ENCODE measurements at places on chromosomes 5 and 9.

GRCh38 chr9:11686733-11687132 lies 1006.5 kb upstream of the TYRP1 start:
- no peak for DNase-seq

GRCh38 chr9:125075997-125076396 lies 67.3 kb downstream of the SCAI start:
- DNase-seq = no peak

GRCh38 chr9:20447291-20447690 lies 175.0 kb downstream of the MLLT3 start:
- DNase-seq = no peak

DNA sequence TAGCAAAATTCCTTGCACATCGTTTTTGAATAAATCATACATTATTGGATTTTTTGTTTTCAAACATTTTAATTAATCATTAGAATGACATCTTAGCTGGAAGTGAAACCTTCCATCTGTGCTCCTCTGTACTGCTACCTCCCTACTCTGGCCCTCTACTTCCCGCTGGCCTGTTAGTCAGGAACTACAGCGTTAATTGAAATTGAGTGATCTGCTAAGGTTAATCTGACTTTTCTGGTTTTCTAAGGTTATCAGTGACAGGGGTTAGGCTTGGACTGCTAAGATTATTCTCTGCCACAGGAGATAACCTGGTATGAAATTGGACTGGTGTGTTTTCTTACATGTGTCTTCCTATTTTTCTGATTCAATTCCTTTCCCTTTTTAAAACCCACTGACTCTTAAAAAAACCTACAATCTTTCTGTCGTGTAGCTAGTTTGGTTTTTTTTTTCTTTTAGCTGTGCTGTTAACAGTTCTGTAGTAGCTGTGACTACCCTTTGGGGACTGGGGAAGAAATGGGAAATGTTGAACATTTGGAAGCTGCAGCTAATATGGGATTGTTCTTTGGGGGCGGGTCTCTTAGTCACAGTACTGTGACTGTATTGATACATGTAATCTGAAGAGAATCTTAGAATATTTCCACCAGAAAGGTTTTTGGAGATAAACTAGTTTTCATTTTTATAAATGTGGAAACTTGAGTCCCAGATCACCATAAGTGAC lies 4.6 kb downstream of the KIF2A start:
- no peak for DNase-seq

DNA sequence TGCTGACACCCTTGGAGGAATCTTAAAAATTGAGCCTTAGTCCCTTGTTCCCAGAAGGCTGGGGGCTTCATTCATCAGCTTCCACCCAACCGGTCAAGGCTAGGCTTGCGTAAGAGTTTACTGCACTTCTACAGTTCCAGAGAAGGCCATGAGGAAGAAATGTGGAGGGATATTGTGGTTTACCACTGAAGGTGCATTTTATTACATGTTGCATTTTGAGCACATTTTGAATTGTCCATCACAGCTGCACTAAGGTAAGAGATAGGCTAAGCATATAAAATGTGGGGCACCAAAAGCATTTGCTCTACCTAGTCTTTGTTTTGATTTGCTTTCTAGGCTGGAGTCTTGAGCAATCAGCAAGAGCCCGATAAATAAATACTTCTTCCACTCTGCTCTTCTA lies 167.1 kb upstream of the PAPPA start:
- no peak for DNase-seq

GRCh38 chr9:121053544-121053943 lies 3.5 kb upstream of the C5 start:
- no peak for DNase-seq

DNA sequence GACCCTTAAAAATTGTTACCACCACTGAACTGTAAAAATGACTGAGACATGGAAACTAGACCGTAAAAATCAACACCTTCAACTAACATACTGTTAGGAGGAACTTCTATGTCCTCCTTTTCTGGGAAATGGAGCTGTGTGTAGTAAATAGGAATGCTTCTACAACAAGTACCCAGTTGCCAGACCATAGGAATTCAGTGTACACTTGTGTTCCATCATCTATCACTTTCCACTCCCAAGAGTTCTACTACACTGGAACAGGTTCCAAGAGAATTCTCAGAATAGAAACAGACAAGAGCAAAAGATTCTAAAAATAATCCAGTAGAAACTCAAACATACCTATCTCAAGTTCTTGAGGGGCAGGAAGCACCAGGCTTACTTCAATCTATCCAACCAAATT lies 23.6 kb downstream of the UBAP2 start:
- DNase-seq = no peak

- no peak for DNase-seq
Observed at GRCh38 chr5:93327605-93328004, 253.4 kb downstream of the NR2F1-AS1 start.

- no peak for DNase-seq
Observed at GRCh38 chr9:4573634-4574389, 83.5 kb downstream of the SLC1A1 start.

DNA sequence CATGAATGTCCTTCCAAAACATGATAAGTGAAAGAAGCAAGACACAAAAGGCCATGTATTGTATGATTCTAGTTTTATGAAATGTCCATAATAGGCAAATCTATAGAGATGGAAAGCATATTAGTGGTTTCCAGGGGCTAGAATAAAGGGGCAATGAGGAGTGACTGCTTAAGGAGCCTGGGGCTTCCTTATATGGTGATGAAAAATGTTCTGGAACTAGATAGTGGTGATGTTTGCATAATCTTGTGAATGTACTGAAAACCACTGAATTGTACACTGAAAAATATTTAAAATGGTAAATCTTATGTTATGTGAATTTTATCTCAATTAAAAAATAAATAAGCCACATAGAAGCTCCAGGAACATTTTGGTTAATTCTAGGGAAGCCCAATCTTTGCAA lies 144.4 kb upstream of the ANKRD55 start:
- DNase-seq = no peak

Data from anterior cingulate cortex (tissue), 58 donors.